ENCODE measurements at places on chromosomes 1 and 21.

GRCh38 chr1:161427733-161428516, 60.2 kb upstream of the CFAP126 start:
- DNase-seq: no peak

- peak; percentile 7 for DNase-seq
These were observed 268.4 kb upstream of the USP24 start for GRCh38 chr1:55483523-55483922.

- DNase-seq: no peak
These were observed 22.7 kb upstream of the LSM10 start for GRCh38 chr1:36420409-36420808.

- no peak for DNase-seq
These were observed 2.2 kb upstream of the POFUT2 start for GRCh38 chr21:45289655-45290515.

DNA sequence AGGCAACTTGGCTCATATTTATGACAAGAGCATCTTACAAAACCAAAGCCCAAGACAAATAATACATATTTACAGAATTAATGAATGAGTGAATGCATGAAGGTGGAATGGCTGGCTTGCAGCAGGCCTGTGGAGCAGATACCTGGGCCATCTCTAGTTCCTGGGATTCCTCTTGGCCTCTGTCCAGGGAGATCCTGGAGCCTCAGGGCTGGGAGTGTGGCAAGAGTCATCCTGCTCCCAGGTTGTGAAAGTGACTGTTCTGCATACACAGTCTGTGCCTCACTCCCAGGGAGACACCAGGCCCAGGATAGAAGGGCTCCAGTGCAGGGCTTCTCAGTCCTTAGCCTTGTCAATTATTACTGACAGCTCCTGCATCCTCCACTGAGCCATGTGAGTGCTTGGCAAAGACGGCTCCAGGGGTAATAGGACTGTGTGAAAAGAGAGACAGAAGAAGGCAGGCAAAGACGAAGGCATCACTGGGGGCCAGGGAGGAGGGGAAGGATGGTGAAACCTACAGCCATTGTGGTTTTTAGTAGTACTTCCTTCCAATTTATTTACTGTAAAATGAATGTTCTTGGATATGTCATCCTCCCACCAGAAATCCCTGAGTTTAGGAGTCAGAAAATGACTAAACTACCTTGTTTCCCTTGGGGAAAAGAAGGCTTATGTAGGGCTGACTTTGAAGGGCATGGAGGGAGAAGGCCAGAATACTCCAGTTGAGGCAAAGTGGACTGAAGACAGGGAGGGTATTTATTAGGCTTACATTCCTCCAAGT, 14.3 kb upstream of the KPRP start:
- no peak for DNase-seq

GRCh38 chr1:10950316-10951172, 61.9 kb upstream of the TARDBP start:
- no peak for DNase-seq

DNA sequence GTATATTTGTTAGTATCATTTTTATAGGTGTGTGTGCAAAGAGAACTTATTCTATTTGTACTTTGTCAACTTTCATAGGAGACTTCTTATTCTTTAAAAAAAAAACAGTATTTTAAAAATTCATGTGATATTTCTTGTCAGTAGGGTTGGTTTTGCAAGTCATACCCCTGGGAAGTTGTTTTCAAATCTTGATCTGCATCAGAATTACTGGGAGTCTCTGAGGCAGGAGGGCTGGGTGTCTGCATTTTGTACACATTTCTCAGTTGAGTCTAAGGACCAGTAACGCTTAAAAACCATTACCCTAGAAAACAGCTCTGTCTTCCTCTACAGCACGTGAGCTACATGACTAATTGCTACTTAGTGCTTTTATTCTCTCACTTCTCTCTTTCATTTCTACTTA, 76.0 kb upstream of the CTTNBP2NL start:
- DNase-seq: no peak

Measured in iPS DF 6.9 (cell line).